ENCODE measurements at places on chromosomes 16 and 17. TPM values are rescaled to one million over a fixed set of nuclear protein-coding genes. Genes with fewer than 3 reads are reported as not detected.
A peak's percentile ranks its signal among the peaks of the same experiment; 100 is the strongest.

GRCh38 chr16:15970202-15970601 lies 20.8 kb downstream of the ABCC1 start:
- DNase-seq: no peak

DNA sequence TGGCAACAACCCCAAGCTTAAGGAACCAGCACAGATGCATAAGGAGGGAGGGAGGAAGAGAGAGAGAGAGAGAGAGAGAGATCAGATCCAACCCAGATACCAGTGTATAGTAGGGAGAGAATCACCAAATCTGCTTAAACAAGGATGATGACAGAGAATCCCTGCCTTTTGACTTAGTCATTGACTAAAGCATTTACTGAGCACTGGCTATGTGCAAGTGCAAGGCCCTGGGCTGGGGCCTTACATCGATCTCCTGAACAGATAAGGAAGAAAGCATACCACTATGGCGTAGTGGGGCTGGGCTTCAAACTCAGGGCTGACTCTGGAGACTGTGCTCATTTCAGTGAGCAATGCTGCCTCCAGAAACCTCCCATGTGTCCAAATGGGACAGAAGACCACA lies 15.8 kb downstream of the TSNAXIP1 start:
- no peak for DNase-seq

DNA sequence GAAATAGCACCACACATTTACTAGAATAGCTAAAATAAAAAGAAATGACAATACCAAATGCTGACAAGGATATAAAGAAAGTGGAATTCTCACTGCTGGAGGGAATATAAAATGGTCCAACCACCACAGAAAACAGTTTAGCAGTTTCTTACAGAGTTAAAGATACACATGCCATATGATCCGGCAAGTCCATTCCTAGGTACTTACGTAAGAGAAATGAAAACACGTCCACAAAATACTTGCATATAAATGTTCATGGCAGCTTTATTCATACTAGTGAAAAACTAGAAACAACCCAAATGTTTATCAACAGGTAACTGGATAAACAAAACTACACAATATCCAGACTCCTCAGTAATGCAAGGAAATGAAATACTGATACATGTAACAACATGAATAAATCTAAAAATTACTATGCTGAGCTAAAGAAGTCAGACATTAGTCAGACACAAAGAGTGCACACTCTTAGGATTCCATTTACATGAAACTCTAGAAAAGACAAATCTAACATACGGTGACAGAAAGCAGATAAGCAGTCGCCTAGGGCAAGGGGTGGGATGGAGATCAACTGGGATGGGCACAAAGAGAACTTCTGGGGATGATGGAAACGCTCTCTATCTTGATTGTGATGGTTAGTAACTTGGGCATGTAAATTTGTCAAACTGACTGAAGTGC lies 76.4 kb downstream of the SMG6 start:
- no peak for DNase-seq

- DNase-seq: no peak
Measured at GRCh38 chr16:1945559-1946391, 2.8 kb upstream of the MSRB1 start.

DNA sequence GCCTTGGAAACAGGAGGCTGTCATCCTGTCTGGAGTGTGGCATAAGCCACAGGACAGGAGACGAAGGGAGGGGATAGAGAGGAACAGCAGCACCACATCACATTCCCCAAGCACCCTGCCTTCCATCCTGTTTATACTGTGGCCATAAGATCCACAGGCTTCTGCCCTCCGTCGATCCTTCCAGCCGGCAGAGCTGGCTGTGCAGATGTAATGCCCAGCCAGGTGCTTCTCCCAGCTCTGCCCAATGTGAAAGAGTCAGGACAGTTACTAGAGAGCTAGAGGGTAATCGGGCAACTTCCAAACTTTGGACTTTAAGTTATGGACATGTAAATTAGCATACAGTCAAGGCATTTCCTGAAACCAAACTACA lies 368.4 kb downstream of the SOX9 start:
- DNase-seq: no peak

DNA sequence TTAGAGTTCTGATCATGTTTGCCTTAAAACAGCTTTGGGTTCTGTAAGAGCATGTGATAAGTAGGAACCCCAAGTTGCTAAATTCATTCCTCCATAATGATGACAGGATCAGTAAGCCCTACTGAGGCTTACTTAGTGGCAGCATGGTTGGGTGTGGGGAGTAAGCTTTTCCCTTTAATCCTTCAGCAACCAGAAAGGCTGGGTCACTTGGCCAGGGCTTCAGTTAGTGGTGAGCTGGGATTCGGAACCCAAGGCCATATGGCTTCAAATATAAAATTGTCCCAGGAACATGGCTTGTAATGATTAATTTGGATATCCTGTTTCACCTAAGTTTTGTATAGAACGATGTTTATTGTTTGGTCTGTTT lies 850 bp downstream of the GINS3 start:
- DNase-seq: no peak

DNA sequence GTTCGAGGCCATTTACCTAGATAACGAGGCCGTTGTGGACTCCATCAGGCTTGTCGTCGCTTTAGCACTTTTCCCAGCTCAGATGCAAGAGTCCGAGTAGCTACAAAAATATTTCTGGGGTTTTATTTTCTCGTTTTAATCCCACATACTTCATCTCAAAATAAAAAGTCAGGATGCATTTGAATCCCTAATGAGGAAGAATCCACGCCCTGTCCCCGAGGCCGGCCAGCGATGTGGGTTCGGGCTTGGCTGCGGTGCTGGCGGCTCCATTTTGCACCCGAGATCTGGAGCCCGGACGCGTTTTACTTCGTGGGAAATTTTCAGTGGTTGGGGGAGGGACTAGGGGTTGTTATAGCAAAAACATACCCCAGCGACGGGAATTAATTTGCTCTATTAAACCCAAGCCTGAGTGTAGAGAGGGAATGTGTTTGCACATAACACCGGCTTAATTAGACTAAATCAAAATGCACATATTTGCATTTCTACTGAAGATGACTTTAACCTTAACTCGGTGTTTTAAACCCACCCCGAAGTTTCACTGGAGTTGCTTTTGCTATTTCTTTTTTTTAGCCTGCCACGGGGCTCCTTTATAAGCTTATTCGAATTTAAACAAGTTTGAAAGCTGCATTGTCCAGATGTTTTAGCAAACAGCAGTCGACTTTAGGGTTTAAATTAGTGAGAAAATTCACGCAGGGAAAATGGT lies 4.8 kb downstream of the IRX5 start:
- no peak for DNase-seq

GRCh38 chr17:78414178-78415162 lies 36.0 kb downstream of the PGS1 start:
- no peak for DNase-seq

DNA sequence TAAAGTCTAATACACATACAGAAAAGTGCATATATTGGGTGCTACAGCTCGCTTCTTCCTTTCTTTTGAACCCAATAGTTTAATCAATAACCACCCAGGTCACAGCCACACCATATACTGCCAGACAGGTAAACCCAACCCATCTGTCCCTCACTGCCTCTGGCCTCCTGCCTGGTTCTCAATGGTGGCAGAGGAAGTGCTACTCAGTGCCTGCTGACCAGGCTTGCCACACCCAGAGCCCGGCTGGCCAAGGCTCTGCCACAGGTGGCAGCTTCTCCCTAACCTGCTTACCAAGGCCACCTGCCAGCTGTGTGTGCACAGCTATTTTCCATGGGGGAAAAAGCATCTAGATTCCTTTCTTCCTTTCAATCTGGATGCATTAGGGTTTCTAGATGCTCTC lies 584 bp downstream of the PMP22 start:
- peak; percentile 61 for DNase-seq

Gene SAP30BP
- total RNA-seq: 54.4 TPM

Gene HS3ST2
- total RNA-seq: 0.33 TPM

Gene TMEM114
- total RNA-seq: not detected

Gene CACNB1
- 4.3 TPM for total RNA-seq

Gene KSR1
- 6.1 TPM for total RNA-seq
